ENCODE measurements at places on chromosomes 12 and 14. TPM values are rescaled to one million over a fixed set of nuclear protein-coding genes. Genes with fewer than 3 reads are reported as not detected.

TAS2R46 gene
- 1.9 TPM for total RNA-seq

RIMBP2 gene
- total RNA-seq, result not detected

DIO2 gene
- total RNA-seq, result 4.2 TPM

CMAS gene
- total RNA-seq, result 16.6 TPM

ACOT4 gene
- 0.68 TPM for total RNA-seq

IFT81 gene
- total RNA-seq, result 9.4 TPM

SCNN1A gene
- total RNA-seq, result 0.15 TPM

ZNF891 gene
- 0.94 TPM for total RNA-seq
